ENCODE measurements at places on chromosomes 7 and 10.
A peak's percentile ranks its signal among the peaks of the same experiment; 100 is the strongest.

DNA sequence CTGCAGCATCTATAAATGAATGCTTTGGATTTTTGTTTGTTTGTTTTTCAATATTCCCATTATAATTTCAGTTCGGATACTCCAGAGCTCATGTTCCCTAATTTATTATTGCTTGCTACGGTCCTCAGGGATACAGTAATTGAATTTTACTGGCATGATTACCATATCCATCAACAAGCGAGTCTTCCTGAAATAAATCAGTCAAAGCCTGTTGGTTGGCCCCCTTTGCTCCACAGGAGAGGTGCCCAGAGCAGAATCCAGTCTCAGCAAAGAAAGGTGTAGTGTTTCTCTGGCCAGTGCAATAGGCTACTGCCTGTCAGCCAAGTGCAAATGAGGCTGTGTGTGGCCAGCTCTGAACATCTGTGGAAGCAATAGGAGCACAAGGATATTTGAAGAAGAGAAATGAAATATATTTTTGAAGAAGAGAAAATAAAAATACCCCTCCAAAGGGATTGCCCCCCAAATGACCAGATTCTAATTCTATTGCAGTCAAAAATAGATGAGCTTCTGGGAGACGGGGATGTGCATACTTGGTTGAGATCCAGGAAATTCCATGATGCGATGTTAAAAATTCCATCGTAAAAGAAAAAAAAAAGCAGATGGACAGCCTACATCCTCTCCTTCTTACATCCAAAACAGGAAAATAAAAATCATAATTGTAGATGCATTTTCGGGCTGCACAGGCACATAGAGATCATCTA is 18.1 kb downstream of the TRIL start:
- no peak for DNase-seq

- no peak for DNase-seq
These were observed 11.0 kb downstream of the TECTB start for GRCh38 chr10:112294169-112294568.

DNA sequence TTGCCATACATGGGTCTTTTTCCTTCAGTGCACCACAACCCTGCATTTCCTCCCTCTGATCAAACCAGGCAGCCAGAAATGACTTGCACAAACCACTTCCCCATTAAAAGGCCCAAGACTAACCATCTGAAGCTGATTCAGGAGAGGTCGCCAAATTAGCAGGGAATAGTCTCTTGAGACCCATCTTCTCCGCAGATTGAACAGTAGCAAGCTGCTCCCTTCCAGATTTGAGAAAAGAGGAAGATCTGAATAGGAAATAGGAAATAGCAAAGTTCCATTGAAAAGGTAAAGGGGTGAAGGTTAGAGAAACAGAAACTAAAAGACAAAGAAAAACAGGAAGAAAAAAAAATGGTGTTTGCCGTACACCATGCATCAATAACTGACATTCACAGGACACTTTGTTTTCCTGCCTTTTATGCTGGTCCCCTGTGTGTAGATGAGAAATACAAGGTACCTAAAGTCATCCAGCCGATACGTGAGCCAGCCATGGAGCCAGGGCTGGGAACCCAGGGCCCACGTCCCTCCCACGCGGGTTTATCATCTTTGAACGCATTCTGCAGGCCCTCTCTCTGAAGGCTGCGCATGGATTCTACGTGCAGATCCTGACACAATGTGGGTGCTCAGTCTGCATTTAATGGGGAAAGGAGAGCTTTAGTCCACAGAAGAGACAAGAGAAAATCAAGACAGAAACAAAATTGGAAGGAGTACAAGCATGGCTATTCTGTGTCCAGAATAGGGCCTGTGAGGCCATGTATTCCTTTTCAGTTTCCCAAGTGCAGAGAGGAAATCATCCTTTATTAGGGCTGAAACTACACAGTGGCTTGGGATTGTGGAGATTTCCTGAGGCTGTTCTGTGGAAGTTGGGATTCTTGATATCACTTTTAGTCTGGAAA is 268.4 kb upstream of the NPVF start:
- DNase-seq: no peak

DNA sequence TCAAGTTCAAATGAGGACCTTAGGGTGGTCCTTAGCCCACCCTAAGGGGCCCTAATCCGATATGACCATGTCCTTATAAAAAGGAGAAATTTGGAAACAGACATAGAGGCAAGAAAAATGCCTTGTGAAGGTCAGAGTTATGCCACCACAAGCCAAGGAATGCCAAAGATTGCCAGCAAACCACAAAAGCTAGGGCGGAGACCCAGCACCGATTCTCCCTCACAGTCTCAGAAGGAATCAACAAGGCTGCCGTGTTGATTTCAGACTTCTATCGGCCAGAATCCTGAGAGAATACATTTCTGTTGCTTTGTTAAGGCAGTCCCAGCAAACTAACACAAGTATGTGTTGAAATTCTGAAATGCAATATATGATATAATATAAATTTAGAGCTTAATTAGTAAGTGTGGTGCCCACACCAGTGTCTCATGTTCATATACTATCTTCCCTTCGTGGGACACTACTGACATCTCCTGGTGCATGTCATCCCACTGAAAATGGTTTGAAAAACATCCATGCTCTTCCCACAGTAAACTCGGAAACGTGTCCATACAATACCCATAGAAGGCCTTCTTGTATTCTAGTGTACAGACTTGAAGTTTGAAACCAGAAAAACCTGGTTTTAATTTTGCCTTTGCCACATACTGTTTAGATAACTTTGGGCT is 349.0 kb downstream of the TNS3 start:
- DNase-seq: peak; percentile 16

DNA sequence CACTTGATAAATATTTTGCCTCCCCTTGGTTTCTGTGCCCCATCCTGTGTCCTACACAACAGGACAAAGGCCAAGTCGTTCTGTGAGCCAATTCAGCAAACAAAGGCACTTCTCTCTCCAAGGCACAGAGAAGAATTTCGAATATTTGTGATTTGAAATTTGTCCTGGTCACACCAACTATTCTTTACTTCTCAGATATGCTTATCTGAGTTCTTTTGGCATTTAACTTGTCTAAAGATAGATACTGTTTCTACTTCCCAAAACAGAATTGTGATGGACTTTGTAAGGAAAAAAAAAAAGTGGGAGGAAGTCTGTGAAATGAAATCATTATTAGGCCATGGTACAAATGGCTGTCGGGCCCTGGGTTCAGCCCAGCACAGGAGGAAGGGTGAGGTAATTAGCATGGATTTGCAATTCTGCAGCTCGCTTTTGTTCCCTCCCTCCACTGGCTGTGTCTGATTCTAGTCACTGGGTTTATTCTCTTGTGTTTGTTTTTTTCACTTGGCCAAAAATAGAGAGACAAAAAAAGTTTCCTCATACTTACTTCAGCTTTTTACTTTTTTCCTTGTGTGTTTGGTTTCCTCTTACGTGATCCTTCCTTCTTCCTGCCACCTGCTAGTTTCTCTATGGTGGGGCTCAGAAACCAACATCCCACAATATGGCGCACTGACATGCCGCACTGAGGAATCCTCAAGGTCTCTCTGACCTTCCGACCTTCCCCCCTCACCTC is 108.2 kb upstream of the MKLN1 start:
- DNase-seq: no peak

GRCh38 chr10:1056326-1057105 is at the start of gene WDR37:
TSS of gene WDR37 (plus strand) at chr10:1056385. CDS start at chr10:1072156, 15,771 bp downstream.
- peak; percentile 95 for DNase-seq

GRCh38 chr10:43076311-43076875 is 476 bp upstream of the RET start:
- peak; percentile 6 for DNase-seq
